ENCODE measurements at places on chromosomes 5 and 9.

GRCh38 chr9:91261417-91261816 is 100.3 kb downstream of the AUH start:
- no peak for DNase-seq

DNA sequence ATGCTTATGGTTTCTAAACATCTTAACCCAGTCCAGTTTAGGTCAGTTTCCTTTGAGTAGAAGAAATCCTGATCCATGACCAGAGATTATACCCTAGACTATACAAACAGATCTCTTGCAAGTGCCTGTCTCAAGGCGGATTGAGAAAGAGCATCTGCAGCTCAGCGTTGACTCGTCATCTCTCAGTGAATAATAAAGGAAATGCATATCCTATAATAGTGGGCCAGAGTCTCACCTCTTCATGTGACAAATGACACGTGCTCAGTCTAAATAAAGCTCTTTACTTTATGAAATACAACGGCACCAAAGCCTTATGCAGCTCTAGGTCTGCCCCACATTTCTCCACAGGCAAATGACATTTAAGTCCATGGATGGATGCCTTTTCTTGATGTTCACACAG is 179.4 kb upstream of the NR3C1 start:
- DNase-seq = no peak

DNA sequence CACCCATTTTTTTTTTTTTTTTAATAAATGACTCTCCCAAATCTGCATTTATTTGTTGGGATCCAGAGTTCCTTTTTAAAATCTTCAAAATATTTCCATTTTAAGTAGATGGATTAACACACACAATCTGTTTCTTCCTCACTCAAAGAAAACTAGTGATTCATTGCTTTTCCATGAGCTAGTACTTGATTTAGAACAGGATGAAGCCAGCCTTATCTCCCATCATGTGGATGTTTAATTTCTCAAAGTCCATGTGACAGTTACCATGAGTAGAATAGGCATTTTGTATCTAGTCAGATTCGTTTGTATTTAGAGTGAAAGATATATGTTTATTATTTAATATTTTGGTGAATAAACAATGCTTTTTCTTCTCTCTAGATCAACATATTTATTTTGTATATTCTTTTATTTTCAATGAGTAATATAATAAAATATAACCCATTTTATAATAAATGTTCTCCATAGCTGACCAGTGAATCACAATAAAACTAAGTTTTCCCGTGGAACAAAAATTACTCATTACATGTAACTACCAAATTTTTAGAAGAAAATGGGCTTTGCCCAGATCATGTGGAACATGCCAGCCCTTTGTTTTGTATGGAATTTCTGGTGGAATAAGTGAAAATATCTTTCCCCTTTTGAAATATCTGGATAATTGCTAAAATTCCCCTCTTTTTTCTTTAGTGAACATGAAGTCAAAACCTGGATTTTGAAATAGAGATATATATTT is 54.9 kb upstream of the RPS23 start:
- no peak for DNase-seq

DNA sequence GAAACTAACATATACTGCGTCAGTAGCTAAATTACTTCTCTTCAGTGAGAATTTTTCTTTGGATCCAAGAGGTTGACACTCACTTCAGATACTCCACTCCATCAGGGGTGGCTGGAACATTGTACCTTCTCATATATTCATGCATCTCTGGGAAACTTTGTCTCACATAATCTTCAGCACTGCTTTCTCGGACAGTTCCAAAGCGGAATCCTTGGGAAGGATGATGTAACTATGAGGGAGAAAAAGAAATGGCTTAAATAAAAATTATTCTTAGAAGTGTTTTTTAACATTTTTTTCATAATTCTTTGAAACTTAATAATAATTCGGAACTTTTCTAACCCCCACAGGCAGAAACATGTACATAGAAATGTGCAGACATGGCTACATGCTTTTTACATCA is 33.4 kb upstream of the PPP3R2 start:
- no peak for DNase-seq

- no peak for DNase-seq
These were observed 123.8 kb downstream of the FBXL7 start for GRCh38 chr5:15623794-15624193.

DNA sequence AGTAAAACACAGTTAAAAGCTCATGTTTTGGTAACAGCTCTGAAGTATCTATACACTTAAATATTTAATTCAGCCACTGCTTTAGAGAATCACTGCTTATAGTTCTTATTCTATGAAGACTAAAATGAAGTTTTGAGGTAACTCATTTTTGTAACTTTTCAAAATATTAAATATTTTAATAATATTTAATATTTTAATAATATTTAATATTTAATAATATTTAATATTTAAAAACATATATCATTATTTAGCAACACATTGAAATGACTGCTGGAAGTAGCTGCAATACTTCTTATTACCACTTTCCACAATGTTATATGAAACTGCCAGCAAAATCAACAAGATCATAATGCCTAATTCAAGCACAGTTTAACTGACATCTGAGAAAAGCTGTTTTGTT is 18.7 kb upstream of the GCNT4 start:
- DNase-seq = no peak

DNA sequence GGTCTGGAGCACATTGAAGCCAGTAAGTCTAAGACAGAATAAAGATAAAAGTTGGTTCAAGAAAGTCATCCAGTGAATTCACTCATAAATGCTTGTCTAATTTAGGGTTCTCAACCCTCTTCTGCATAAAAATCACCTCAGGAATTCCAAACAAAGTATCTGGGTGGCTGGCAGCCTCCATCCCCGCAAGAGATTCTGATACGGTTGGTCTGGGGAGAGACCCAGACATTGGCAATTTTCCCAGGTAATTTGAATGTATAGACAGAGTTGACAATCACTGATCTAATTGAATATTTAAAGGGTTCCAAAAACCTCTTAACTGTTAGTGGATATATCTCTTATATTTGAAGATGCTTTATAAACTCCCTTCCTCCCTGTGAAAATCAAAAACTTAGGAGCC is 14.9 kb downstream of the ADAMTSL1 start:
- no peak for DNase-seq

DNA sequence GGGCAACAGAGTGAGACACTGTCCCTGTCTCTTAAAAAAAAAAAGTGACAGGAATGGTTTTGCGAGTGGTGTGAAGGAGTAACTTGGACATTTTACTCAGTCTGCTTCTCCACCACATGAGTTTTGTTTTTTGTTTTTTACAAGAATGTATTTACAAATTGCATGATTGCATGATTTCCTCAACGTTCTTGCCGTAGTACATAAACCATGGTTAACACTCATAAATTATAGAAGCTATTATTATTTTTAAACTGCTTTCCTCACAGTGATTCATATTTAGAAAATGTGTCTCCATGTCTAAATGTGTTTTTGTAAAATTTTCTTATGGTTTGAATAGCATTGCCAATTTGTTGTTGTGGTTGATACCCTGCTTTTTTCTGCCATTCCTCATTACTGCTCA is 220.0 kb downstream of the GOLPH3 start:
- no peak for DNase-seq

GRCh38 chr9:106526716-106527204 is 336.2 kb upstream of the ZNF462 start:
- no peak for DNase-seq

DNA sequence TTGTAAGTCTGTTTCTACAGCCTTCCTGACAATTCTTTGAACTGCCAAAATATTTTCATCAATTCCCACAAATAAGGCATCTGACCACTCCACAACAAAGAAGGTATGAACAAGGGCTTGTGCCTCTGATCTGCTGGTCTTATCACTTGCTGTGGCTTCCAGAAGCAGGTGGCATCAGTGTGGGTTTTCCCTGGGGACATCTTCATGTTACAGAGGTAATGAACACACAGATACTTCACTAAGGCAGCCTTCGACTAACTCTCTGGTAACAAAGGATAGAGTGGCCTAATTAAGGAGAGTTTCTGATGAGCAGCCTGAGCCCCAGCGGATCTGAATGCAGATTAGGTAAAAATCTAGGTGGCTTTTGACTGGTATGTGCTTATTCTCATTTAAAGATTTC is 15.2 kb upstream of the ERAP2 start:
- no peak for DNase-seq

DNA sequence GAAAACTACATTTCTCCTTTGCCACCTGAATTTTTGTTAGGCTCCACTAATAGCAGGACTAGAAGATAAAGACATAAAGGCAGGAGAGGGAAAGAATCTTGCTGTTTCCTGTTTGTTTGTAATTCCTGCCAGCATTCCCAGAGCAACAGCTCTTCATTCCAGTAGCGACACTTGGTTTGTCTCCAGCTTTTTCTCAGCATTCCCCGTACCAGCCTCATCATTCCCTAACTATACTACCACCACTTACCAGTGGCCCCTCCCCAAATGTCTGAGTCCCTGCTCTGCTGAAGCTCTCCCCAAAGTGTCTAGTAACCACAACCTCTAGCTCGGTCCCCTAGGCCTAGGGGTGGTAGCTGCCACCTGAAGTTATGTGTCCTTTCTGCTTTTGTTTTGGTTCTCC is 18.6 kb downstream of the CETN3 start:
- DNase-seq = no peak

DNA sequence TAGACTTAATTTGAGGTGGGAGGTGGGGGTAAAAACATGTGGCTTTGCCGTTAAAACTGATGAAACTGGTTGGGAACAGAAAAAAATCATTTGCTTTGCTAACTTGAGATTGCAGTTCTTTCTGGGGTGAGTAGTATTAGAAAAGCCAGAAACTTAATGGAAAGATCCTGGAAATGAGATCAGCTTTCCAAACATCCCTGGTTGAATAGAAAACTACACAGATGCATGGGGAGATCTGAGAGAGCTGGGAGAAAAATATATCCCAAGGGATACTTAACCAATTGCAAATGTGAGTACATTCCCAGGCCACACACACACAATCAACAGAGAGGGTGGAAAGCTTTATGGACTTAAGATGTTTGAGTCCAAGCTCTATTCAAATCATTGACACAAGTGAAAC is 222.3 kb downstream of the YTHDC2 start:
- no peak for DNase-seq

- DNase-seq = no peak
These were observed 27.7 kb upstream of the SEC16A start for GRCh38 chr9:136510561-136510960.

GRCh38 chr9:20636888-20637440 is 14.7 kb upstream of the MLLT3 start:
- no peak for DNase-seq

DNA sequence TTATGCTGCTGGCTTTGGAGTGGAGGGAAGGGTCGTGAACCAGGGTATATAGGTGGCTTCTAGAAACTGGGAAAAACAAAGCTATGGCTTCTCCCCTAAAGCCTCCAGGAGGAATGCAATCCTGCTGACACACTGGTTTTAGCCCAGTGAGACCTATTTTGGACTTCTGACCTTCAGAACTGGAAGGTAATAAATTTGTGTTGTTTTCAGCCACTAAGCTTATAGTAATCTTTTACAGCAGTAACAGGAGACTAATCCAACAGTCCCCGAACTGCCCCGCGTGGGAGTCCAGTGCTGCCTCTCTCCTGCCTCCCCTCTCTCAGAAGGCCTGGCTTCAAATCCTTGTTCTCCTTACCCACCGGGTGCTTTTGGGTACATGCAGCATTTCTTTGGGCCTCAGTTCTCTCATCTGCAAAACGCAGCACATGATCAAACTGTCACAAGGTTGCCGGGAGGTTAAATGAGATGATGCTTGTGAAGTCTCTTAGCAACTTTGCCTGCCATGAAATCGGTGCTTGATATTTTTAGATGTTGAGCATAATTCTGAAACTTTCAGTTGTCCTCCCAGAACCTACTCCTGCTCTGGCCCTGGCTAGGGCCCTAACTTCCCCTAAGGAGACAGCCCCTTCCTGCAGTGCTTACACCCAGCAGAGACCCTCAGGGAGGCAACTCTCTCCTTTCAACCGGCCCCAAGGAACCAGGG is 127.3 kb upstream of the BOD1 start:
- DNase-seq = no peak

DNA sequence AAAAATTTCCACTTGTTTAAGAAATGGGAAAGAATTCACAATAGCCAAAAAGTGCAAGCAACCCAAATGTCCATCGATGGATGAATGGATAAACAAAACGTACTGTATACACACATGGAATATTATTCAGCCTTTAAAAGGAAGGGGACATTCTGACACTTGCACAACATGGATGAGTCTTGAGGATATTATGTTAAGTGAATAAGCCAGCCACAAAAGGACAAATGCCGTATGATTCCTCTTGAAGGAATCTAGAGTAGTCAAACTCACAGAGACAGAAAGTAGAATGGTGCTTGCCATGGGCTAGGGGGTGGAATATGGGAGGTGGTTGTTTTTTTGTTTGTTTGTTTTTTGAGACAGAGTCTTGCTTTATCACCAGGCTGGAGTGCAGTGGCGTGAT is 3.8 kb upstream of the ATP6V0E1 start:
- DNase-seq = no peak

- no peak for DNase-seq
These were observed 8.1 kb upstream of the IL17B start for GRCh38 chr5:149387081-149387631.

DNA sequence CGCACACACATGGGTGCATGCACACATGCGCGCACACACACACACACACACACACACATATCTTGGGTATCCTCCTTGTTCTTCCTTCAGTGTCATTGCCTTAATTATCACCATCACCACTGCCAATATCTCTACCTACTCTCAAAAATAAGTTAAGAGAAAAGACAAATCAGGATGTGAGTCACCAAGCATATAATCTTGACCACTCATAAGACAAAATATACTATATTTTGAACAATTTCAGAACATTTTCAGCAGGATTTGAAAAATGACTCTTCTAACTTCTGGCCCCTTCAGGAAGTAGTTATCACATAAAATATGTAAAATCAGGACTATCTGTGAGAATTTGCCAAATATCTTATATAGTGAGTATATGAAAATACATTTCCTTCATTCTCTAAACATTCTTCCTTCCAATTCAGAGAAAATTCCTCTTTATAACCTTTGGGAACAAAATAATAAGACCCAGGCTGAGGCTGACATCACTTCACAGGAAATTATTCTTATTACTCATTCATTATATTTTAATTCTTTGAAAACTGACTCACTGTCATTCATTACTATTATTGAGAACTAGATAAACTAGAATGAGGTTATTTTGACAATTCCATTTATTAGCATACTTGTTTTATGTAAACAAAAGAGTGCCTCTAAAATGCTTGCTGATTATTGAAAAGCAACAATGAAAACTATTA is 772.0 kb upstream of the ACO1 start:
- no peak for DNase-seq

DNA sequence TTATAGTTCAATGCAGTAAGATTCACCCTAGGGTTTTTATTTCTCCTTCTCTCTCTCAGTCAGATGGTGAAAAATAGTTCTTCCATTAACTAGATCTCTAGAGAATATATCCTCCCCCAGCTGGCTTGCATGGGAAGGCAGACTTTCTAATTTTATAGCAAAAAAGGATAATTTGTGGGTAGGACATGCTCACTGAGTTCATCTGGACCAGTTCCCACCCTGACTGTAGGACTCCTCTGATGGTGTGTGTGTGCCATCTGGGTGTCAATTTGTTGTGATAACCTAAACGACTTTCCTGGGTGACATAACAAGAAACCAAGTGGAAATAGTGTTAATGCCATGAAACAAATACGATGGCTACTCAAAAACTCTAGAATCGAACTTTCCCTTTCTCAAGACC is 44.9 kb downstream of the APBA1 start:
- no peak for DNase-seq

GRCh38 chr9:33166231-33167083 is 679 bp downstream of the B4GALT1 start:
- DNase-seq = no peak
